ENCODE measurements at places on chromosomes 13 and 19.

GRCh38 chr19:15463861-15464371 is 428 bp downstream of the RASAL3 start:
- peak overlapping the region; percentile 80 for H3K27ac ChIP-seq
- H3K36me3 ChIP-seq, result peaks cover 26% of the 10 kb centered on the region
- peak overlapping the region; percentile 98 for H3K4me3 ChIP-seq
- DNase-seq, result peak; percentile 72

DNA sequence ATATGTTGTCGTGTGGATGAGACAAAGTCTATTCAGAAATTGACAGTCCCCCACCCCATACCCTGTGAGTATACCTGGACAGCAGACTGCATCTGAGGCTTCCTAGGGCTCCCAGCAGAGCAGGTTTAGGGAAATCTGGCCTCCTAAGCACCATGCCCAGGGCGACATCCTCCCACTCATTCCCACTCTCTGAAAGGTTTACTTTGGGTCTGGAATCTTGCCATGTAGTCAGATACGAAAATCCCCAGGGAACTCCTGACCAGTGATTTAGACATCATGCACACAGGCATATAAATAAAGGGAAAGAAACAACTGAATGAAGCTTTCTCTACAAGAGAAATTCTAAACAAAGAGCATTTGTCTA is 717 bp upstream of the NALCN start:
- no peak for DNase-seq
- no peaks in the 10 kb centered on the region for H3K27me3 ChIP-seq
- H3K27ac ChIP-seq, result no peak overlapping the region
- H3K36me3 ChIP-seq, result no peaks in the 10 kb centered on the region
- H3K4me1 ChIP-seq, result no peaks in the 10 kb centered on the region

DNA sequence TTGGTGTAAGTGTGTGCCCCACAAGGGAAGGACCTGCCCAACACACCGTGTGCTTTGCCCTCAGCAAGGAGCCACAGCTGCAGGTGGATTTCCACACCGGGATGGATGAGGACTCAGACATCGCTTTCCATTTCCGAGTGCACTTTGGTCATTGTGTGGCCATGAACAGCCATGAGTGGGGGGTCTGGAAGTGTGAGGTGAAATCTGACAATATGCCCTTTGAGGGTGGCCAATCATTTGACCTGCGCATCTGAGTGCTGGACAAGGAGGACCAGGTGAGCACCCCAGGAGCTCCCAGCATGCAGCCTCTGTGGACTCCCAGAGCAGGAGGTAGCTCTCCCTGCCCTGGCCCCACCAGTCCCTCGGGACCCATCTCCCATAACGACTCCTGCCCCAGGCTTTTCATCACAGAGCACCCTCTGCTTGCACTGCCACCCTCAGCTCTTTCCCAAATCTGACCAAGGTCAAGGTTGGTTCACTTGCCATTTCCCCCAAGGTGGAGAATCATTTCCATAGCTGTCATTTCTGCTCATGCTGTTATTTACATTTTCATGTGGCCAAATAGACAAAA is 13.2 kb upstream of the EID2 start:
- H3K27ac ChIP-seq, result no peak overlapping the region
- DNase-seq, result no peak
- H3K4me3 ChIP-seq, result no peak overlapping the region
- no peaks in the 10 kb centered on the region for H3K36me3 ChIP-seq
- H3K27me3 ChIP-seq, result no peaks in the 10 kb centered on the region
- H3K4me1 ChIP-seq, result peaks cover 14% of the 10 kb centered on the region

- H3K36me3 ChIP-seq, result no peaks in the 10 kb centered on the region
- H3K4me3 ChIP-seq, result no peak overlapping the region
- H3K27ac ChIP-seq, result no peak overlapping the region
Observed at GRCh38 chr13:41549491-41549890, 92.1 kb downstream of the RGCC start.

DNA sequence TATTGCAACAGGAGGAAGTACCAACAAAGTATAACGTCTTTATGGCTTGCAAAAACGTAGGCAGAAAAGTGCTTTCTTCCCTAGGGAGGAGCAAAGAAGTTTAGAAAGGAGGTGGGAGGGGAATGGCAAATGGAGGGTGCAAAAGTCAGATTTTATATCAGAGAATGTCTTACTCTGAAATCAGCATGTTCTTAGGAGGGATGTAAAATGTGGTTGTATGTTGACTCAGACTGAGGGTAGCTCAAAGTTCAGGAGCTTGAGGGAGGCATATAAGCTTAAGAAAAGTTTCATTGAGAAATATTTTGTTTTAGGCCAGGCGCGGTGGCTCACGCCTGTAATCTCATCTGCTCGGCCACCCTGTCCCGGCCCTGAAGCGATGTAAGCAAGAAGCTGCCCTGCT is 1.7 kb downstream of the ZNF90 start:
- peaks cover 9% of the 10 kb centered on the region for H3K4me1 ChIP-seq
- H3K27me3 ChIP-seq, result no peaks in the 10 kb centered on the region
- DNase-seq, result no peak
- no peak overlapping the region for H3K27ac ChIP-seq

DNA sequence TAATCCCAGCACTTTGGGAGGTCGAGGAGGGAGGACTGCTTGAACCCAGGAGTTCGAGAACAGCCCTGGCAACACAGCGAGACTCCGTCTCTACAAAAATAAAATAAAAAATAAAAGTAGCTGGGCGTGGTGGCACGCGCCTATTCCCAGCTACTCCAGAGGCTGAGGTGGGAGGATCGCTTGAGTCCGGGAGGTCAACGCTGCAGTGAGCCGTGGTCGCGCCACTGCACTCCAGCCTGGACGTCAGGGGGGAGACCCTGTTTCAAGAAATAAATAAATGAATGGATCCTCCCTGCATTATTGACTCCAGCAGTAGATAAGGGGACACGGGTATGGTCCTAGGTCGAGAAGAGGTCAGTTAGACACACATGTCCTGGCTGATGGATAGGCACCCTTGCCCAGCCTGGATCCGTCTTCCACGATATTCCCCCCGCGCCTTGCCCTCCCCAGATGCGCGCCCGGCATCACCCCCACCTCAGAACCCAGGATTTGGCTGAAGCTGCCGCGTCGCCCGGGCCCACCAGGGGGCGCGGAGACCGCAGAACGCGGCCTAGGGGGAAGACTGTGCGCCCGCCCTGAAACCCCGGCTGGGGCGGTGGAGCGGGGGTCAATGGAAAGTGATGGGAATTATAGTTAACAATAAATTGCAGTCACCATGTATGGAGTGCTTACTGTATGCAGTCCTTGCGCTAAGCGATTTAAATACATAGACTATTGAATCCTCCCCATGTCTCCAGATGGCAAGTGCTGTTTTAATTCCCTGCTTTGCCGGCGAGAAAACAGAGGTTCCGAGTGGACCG is 2.1 kb upstream of the HOOK2 start:
- peak overlapping the region; percentile 61 for H3K27ac ChIP-seq
- no peaks in the 10 kb centered on the region for H3K27me3 ChIP-seq
- DNase-seq, result peak; percentile 75
- peak overlapping the region; percentile 92 for H3K4me3 ChIP-seq
- H3K36me3 ChIP-seq, result no peaks in the 10 kb centered on the region

DNA sequence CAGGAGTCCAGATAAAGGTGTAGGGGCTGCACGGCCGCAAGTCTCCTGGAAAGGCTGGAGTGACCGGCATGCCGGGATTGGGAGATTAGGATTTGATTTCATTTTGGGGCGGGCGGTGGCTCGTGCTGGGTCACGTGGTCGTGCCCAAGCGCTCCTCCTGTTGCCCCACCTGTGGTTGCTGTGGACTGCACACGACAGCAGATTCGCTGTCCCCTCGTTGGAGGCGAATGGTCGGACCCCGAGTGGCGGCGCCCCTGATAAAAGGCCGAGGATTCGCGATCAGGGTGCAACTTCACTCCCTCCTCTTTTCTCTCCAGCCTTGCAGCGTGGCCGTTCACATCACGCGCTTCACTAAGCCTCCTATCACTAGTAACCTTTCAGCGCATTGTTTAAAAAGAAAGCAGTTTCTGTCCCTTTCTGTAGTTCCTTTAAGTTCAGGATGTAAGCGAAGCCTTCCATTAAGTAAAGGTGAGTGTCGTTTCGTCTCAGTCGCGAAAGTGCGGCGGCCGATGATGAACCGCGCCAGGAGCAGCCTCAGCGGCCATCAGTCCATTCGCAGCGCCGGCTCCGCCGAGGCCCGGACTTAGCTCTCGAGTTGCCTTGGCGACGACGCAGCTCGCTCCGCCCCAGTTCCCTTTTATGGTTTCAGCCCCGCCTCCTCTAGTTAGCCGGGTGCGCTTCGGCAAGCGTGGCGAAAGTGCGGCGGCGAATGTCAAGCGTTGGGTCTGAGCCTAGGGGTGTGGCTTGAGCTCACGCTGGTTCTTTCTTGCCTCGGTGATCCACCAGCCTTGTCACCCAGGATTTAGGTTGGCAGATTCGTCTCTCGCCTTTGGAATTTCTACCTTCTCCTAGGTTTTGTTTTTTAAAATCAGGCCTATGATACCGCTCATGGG is 1.7 kb upstream of the PPP1R37 start:
- peak overlapping the region; percentile 93 for H3K27ac ChIP-seq
- H3K36me3 ChIP-seq, result peaks cover 5% of the 10 kb centered on the region
- H3K4me3 ChIP-seq, result peak overlapping the region; percentile 91
- H3K27me3 ChIP-seq, result no peaks in the 10 kb centered on the region
- peaks cover 65% of the 10 kb centered on the region for H3K4me1 ChIP-seq

- H3K36me3 ChIP-seq, result peaks cover 3% of the 10 kb centered on the region
- H3K4me3 ChIP-seq, result no peak overlapping the region
- DNase-seq, result no peak
- peaks cover 43% of the 10 kb centered on the region for H3K4me1 ChIP-seq
- no peak overlapping the region for H3K27ac ChIP-seq
Observed at GRCh38 chr19:15412832-15413231, 6.0 kb downstream of the AKAP8L start.

DNA sequence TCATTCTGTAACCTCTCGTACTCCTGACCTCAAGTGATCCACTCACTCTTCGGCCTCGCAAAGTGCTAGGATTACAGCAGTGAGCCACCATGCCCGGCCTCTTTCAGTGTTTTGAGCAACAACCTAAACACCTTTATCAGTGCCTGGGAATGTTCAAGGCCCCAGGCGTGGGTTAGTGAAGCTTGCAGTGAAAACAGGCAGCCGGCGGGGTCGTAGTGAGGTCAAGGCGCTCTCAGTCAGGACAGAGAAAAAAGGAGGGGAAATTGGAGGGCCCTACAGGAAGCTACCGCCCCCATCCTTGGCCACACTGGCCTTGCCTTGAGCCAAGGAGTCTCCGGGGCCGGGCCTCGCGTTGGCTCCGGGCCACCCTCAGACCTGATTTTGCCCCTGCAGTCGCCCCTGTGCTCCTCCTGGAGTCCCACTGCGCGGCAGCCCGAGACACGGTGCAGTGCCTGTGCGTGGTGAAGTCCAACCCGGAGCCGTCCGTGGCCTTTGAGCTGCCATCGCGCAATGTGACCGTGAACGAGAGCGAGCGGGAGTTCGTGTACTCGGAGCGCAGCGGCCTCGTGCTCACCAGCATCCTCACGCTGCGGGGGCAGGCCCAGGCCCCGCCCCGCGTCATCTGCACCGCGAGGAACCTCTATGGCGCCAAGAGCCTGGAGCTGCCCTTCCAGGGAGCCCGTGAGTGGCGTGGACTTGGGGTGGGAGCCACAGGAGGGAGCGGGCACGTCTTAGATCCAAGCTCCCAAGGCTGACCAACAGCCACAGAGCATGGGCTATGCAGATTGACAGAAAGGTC is 17.7 kb downstream of the MAG start:
- H3K36me3 ChIP-seq, result no peaks in the 10 kb centered on the region
- H3K27me3 ChIP-seq, result no peaks in the 10 kb centered on the region
- DNase-seq, result no peak
- H3K4me1 ChIP-seq, result no peaks in the 10 kb centered on the region

DNA sequence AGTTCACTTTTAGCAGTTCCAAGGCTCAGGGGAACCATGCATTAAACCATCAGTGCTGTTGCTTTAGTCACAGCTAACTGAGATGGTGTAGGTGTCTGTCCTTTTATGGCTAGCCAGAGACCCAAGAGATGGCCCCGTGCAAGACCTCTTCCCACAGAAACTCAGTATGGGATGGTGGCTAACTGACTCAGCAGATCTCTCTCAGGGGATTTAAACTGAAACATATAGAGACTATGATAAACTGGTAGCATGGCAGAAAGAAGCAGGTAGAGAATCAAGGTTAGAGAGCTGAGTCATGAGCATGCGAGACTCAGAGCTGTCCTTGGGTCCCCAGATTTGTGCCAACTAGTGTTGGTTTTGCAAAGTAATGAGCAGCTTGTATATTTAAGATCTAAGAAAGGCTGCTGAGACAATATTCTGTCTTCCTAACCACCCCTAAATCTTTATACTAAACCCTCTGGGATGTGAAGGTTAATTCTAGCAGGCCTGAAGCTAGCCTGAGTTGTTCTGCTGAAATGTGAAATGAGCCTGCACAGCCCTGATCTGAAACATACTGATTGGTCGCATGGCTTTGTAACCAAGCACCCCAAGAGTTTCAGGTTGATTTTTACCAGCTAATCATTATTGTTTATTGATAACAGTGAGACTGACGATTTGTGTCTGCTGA is 6.5 kb upstream of the SCEL start:
- H3K27me3 ChIP-seq, result no peaks in the 10 kb centered on the region
- DNase-seq, result no peak
- no peaks in the 10 kb centered on the region for H3K4me1 ChIP-seq
- no peak overlapping the region for H3K27ac ChIP-seq

DNA sequence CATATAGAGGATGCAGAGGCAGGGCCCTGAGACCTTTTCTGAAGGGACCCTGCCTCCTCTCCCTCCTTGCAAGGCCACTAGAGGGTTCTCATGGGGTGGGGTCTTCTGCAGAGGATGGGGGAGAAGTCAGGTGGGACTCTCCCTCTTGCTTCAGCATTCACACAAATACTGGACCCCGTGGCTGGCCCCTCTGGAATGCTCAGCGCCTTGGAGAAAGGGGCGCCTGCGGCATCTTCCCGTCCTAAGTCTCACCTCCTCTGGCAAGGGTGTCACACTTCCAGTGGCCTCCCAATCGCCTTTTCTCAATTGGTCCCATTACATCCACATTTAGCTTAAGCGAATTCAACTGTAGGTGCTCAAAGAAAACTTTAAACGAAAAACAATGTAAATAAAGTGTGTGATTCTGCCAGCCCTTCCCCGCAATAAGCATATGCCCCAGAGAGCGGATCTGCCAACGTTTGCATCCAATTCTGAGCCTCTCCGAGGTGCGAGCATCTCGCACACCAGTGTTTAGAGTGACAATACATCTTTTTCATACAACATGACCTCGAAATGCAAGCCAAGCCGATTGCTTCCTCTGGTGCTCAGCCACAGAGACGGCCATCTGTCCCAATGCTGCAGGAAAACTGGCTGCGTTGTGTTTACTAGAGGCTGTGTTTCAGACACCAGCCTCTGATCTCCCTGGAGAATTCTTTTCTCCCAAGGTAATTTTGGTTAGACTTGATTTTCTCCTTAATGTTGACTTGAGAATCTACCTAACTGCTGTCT is 69.1 kb upstream of the WASF3 start:
- peaks cover 11% of the 10 kb centered on the region for H3K4me1 ChIP-seq
- no peaks in the 10 kb centered on the region for H3K27me3 ChIP-seq
- no peak for DNase-seq
- no peaks in the 10 kb centered on the region for H3K36me3 ChIP-seq
- H3K4me3 ChIP-seq, result no peak overlapping the region

GRCh38 chr13:111095911-111096501 is 19.1 kb upstream of the ARHGEF7 start:
- DNase-seq, result no peak
- H3K4me1 ChIP-seq, result no peaks in the 10 kb centered on the region
- H3K36me3 ChIP-seq, result no peaks in the 10 kb centered on the region
- no peak overlapping the region for H3K27ac ChIP-seq
- no peak overlapping the region for H3K4me3 ChIP-seq
